Stimulated activated CD4-positive, alpha-beta T cell treated with anti-CD3 and anti-CD28 coated beads, Interleukin-1b, Interleukin-23, amount 100 ng/mL, for 1 hour (primary cell): ENCODE measurements at places on chromosomes 6 and 20.

GRCh38 chr20:4871486-4871885 is 129.8 kb downstream of the SLC23A2 start:
- no peak for DNase-seq

- no peak for DNase-seq
Measured at GRCh38 chr6:1705183-1705582, 95.5 kb downstream of the FOXC1 start.

DNA sequence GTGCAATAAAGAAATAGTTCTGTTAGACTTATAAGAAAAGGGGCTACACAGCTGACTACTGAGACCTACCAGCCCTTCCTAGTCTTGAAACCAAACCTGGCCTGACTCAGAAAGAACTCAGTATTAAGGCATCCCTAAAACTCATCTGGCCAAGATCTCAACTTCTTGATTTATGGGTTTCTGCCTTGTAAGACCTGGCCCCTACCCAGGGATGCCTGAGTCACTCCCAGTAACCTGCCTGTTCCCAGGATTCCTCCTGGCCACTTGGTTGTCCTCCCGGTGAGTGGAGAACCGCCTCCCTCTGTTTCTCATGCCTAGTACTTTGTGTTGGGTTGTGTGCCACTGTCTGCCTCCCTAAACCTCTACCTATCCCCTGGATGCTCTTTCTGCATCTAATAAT is 189.4 kb upstream of the PREP start:
- DNase-seq, result no peak

DNA sequence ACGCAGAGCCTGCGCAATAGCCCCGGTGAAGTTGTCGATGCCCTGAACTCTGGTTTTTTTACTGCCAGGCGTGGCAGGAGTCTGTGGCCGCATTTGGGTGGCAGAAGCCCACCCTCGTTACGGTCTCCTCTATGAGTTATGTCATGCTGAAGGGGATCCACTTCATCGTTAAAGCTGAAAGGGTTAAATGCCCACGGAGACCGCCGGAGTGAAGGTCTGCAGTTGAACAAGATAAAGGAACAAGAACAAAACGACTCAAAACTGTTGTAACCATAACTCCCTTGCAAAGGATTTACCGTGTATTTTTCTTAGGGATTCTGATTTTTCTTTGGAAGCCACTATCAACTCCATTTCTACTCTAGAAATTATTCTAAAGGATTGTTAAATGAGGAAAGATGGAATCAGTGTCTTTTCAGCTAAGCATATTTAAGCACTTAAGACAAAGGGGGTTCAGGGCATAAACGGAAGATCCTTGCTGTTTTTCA is 501 bp upstream of the ELOVL5 start:
- no peak for DNase-seq

GRCh38 chr20:23369072-23369823 is 7.3 kb downstream of the GZF1 start:
- no peak for DNase-seq

- no peak for DNase-seq
Measured at GRCh38 chr6:1229301-1229700, 82.6 kb upstream of the FOXQ1 start.
